Activated CD4-positive, alpha-beta T cell treated with anti-CD3 and anti-CD28 coated beads, Interleukin-2, amount 10 ng/mL, durations not matched to agents 7 days and 5 days (primary cell): ENCODE measurements at places on chromosomes 4 and X. TPM values are rescaled to one million over a fixed set of nuclear protein-coding genes. Genes with fewer than 3 reads are reported as not detected.

The CLDN24 gene
- total RNA-seq: not detected

- peaks cover 5% of the 10 kb centered on the region for H3K36me3 ChIP-seq
- no peak overlapping the region for H3K27ac ChIP-seq
- H3K27me3 ChIP-seq: no peaks in the 10 kb centered on the region
Measured at GRCh38 chrX:9282325-9282724, 182.5 kb upstream of the TBL1X start.

GRCh38 chr4:46390355-46391058 lies 579 bp upstream of the GABRA2 start:
- H3K27me3 ChIP-seq: peaks cover 31% of the 10 kb centered on the region
- H3K4me3 ChIP-seq: no peak overlapping the region
- no peak overlapping the region for H3K27ac ChIP-seq
- no peaks in the 10 kb centered on the region for H3K36me3 ChIP-seq
- peaks cover 7% of the 10 kb centered on the region for H3K4me1 ChIP-seq

- no peak overlapping the region for H3K4me3 ChIP-seq
- H3K4me1 ChIP-seq: peaks cover 8% of the 10 kb centered on the region
- H3K27ac ChIP-seq: no peak overlapping the region
- DNase-seq: no peak
- no peaks in the 10 kb centered on the region for H3K27me3 ChIP-seq
- peaks cover 25% of the 10 kb centered on the region for H3K36me3 ChIP-seq
Measured at GRCh38 chrX:1341545-1342184, 5.1 kb downstream of the IL3RA start.
